ENCODE measurements at places on chromosomes 2 and 18.
A peak's percentile ranks its signal among the peaks of the same experiment; 100 is the strongest.

GRCh38 chr2:178287652-178288344 lies 93.5 kb downstream of the OSBPL6 start:
- no peak for DNase-seq

DNA sequence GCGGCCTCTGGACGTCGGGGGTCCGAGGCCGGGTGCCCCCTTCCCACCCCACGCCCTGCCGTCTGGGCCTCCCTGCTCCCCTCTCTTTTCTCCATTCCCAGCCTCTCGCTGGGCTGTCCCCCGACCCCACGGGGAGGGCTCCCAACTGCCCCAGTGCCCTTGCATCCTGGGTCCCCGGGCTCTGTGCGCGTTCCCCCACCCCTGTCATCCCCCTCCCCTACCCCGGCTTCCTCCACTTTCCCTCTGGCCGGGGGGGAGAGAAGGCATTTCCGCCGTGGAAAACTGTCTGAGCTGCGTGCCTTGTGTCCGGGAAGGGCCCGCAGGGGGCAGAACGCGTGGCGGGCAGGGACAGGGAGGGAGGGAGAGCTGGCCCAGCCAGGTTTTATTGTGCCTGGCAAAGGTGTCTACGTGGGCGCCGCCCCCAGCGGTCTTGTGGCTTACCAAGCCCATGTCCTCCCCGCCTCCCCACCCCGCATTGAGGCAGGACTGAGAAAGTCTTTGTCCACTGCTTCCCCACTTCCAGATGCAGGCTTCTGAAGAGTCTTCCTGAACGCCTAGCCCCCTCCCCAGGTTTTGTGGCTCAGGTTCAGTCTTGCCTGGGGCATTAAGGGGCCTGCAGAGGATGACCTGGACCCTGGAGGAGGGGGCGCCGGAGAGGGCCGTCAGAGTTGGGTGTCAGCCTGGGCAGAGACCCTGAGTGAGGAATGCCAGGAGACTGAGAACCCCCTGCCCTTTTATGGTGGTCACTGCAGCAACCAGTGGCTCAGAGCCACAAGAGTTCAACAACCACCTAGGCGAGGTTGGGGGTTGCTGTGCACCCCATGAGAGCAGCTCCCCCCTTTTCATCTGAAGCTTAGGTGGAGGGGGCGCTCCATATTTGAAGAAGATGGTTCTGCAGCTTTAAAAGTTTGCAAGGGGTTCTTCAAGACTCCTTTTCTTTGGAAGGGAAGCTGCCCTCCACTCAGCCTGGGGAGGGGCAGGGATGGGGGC lies 1.3 kb downstream of the ITM2C start:
- DNase-seq: no peak

DNA sequence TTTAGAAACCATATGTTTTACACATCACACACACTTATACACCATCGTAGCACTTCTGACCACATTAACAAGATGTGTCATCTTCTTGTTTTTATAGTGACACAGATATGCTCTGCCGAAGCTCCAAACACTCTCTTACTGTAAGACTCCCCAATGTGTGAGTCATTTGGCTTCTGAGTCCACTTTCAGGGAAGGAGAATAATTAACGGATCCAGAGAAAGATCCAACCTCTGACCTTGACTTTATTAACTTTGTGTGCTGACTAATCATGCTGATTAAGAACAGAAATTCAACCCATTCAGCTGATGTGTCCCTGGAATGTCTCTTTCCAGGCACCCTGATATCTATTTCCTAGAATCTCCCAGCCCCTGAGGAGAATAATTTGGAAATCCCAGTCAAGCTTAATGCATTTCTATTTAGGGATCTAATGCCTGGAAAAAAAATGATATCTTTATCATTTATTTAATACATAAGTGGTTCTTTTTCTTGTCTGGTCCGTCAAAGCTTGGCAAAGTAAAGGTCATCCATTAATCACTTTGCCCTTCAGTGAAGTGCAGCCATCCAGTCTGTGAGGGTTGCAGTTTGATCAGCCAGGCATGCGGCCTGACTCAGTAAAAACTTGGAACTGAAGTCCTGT lies 615.8 kb upstream of the SYT4 start:
- DNase-seq: no peak

GRCh38 chr2:21427606-21428005 lies 303.8 kb downstream of the TDRD15 start:
- DNase-seq: no peak

- DNase-seq: no peak
These were observed 32.8 kb downstream of the NRP2 start for GRCh38 chr2:205714789-205715720.

- no peak for DNase-seq
These were observed 155.4 kb upstream of the SPRED2 start for GRCh38 chr2:65587779-65588178.

DNA sequence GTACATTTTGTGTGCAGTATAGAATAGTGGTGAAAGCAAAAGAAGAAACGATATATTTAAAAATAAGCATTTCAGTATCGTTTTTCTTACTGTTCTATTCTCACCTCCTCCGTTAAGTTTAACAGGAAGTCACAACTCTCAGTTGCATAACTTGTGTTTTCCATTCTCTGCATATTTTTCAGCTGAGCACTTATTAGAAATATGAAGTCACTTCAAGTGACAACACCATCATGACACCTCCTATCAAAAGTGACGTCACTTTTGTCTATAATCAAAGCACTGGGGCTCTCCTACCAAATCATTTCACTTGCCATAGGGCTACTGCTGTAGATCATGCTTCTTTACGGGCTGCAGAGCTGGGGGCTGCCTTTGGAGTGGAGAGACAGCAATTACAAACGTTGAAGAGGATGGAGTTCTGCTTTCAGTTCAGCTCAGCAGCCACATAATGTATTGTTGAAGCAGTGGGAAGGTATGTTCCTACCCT lies 36.3 kb downstream of the STAT4 start:
- no peak for DNase-seq

- DNase-seq: no peak
These were observed 23.9 kb upstream of the BOD1L2 start for GRCh38 chr18:57122936-57123510.

GRCh38 chr18:22165603-22166068 lies 3.8 kb upstream of the GATA6 start:
- DNase-seq: no peak

DNA sequence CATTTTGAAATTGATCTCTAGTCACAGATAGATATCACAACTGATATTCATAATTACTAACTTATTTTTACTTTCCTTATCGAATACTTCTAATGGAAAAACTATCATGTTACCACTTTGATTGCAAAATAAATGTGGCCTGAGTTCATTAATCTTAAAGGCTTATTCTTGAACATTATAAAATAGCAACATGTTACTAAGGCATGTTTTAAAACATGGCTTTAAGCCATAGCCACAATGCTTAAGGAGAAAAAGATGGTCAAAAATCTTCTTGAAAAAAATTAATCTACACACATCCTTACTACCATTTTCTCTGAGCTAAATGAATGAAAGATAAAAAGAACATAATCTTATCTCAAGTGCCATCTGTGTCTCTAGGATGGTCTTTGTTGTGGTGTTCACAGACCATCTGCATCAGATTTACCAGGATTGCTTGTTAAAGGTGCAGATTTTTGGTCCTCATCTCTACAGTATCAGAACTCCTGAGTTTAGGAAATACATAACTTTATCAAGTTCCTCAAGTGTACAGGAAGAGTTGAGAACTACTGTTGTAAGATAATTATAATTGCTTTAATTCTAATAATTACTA lies 15.3 kb downstream of the MTX2 start:
- DNase-seq: no peak

GRCh38 chr2:31008561-31009114 lies 129.6 kb downstream of the GALNT14 start:
- peak; percentile 98 for DNase-seq

DNA sequence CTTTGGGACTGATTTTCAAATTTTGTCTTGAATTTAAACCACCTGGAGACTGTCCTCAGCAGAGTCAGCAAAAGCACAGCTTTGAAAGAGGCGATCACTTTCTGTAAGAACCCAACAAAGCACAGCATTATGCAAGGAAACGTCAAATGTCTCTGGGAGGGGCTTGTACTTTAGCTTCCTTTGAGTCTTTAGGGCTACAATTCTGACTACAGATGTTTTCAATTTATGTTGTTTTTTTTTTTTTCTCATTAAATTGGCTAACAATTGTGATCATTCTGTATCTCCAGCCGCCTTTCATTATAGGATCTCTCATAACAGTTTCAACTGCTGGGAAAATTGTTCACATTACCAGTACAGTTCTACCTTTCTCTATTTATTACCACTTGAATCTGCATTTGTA lies 48.3 kb downstream of the COL3A1 start:
- DNase-seq: no peak

DNA sequence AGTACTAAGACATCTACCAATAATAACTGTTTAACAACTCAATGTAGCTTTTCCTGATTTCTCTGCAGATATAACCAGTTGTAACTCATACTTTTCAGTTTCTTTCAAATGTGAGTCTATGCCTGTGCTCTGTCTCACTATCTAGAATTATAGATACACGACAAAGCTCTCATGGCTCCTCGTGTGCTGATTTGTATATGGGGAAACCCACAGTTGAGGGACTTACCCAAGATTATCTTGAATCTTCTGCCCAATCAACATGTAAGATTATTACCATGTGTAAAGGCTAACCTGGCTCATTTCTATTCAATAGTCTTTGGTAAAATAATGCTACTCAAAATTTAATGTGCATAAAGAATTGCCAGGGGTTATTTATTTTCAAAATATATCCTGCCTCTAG lies 554.4 kb downstream of the FBXO15 start:
- no peak for DNase-seq

GRCh38 chr2:231557571-231558217 lies 27.4 kb upstream of the NMUR1 start:
- no peak for DNase-seq

DNA sequence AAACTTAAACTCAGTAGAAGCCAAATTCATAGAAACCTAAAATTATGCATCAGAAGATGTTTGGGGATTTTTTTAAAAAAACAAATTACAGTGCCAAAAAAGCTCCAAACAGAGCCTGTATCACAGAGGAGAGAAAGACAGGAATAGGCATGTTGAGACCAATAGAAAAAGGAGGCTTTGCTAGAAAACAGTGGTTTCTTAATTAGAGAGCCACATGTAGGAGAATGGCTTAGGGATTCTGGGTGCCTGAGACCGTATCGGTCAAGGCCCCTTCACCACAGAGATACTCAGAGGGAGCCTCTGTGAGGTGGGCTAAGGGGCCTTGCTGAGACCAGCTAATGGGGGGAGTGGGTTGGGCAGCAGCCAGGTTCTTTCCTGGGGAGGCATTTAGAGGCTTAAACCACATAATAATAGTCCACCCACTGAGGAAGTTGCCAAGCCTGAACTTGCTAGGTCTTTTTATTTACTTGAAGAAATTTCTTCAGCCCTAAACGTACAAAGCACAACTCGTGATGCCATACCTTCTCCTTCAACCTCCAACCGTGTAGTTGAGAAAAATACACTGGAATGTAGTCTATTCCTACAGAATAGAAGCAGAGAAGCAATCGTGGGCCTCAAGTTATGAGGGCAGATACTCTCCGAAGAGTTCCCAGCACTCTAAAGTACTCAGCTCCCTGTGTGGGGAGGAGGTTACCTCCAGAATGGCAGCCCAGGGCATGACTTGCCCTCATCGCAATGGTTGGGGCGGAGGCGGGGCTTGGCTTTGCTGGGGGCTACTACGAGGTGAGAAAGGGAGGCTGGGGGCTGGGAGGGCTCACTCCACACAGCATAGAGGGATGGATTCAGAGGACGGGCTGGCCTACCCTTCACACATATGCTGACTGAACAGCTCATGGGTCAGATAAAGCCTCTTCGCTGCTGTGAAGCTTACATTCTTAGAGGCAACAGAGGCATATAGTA lies 237.9 kb downstream of the TPGS2 start:
- DNase-seq: no peak

DNA sequence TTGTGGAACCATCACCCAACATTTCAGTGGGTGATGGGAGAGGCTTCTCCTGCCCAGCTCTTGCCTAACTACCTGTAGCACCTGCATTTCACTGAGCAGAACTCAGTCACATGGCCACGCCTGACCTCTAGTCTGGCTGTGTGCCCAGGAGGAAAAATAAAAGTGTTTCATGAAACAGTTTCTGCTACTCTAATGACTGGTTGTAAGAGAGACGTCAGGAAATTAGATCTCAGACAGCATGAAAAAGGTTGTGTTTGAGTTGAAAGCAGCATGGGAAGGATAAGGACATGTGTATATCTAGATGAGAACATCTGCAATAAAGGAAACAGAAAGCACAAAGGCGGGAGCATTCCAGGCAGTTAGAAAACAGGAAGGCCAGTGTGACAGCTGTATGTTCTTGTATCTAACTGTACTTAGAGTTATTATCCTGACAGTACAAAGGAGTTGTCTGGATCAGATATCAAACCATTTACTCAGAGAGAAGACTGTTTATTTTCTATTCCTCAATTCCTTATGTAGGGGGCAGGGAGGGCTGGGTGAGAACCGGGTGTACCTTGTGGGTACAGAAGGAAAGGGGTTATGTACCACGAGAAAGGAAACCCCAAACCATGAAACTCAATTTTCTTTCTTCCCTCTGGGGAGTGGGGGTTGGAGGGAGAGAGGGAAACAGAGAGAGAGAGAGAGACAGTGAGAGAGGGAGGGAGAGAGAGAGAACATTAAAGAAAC lies 307.4 kb upstream of the VWC2L start:
- DNase-seq: peak; percentile 56
